ENCODE measurements at places on chromosomes 2 and 18. TPM values are rescaled to one million over a fixed set of nuclear protein-coding genes. Genes with fewer than 3 reads are reported as not detected.

The FAM237A gene
- total RNA-seq = not detected

The LCT gene
- total RNA-seq = not detected

The SP9 gene
- total RNA-seq = 1.4 TPM

DNA sequence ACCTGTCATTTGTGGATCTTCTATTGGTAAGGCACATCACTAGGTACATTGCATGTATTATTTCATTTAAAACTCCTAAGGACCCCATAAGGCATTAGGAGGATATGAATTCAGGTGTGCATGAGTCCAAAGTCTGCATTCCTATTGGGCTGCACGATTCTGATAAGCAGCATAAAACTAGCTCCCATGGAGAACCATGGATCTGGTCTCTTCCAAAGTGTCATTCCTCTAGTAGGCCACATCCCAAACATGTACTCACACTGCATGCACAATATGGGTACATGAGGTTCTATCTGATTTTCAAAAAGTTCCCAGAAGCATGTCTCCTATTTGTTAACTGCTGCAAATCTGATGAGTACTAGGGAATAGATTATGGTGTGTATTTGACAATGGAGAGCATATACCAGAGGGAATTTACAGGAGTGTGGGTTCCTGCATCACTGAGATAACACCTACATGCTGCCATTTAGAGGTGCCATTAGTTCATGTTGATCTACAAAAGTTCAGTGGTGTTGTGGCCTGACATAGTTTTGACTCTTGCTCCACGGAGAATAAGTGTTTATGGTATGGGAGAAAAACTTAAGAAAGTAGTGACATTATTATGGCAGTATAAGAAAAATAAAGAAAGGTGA is 11.3 kb downstream of the CYTIP start:
- DNase-seq = no peak

- DNase-seq = peak; percentile 19
These were observed 58.7 kb downstream of the AFTPH start for GRCh38 chr2:64582774-64583340.

- DNase-seq = no peak
These were observed 11.1 kb downstream of the RTTN start for GRCh38 chr18:70194227-70194890.

DNA sequence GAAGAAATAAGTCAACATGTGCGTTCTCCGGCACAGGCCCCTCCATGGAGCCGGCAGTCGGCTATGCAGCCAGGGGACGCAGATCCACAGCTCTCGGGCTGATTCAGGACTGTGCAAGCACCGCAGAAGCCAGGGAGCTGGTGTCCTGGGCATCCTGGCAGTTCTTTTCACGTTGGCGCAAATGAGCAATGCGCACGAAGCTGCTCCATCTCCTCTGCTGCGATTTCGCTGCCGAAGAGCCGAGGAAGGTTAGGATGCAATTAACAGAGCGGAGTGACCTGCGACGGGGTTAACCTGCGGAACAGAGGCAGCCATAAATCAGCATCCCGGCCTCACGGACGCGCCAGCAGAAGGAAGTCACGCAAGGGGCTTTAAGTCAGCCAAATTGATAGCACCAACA is 107.1 kb upstream of the POU3F3 start:
- no peak for DNase-seq

DNA sequence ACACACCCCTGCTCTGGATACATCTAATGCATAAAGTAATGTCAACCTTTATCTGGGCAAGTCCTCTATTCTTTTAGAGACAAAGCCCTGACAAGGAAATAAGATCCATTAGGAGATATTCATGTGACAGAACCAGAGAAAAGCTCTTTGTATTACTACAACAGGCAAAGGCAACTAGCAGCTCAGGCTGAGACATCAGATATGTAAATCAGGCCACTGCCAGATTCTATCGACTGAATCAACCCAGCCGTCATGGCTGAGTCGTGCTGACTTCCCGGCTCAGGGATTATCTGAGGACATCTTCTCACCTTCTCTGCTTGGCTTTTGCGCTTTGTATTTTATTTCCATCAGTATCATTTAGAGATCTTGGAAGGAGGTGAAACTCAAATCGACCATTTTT is 294.5 kb downstream of the PLCL1 start:
- DNase-seq = no peak

DNA sequence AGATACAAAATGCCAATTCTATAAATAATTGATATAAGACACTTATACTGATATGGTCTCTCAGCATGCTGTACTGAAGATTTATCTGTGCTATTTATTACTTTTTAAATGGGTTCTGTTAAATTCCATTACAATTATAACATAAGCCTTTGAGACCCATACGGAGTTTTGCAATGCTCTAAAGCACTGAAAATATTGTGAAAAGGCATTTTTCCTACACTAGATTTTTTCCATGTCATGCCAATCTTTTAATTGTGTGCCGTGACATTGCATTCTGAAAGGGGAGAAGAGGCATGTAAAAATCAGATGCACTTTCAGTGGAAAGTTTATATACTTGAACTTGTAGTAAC is 46.5 kb downstream of the EFEMP1 start:
- no peak for DNase-seq

DNA sequence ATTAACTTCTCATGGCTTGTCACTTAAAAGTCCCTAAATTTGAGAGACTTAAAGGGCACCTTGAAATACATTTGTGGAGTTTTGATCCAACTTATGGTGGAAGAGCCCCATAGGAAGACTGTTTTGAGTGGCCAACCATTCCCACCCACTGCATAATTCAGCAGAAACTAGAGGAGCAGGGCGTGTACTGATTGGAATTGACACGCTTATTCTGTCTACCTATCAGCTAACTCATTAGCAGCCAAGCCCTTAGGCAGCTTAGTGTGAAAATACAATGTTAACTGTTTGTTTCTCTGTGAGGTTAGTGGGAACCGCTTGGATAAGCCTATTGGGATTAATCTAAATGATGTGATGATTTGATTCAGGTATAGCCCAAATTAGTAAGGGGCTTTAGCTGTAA is 6.4 kb downstream of the LGALSL start:
- no peak for DNase-seq

GRCh38 chr2:190812506-190813294 is 67.9 kb upstream of the GLS start:
- DNase-seq = no peak

- DNase-seq = no peak
These were observed 756 bp upstream of the PTPN4 start for GRCh38 chr2:119758881-119759450.
